ENCODE measurements at places on chromosomes 16 and 17. TPM values are rescaled to one million over a fixed set of nuclear protein-coding genes. Genes with fewer than 3 reads are reported as not detected.
A peak's percentile ranks its signal among the peaks of the same experiment; 100 is the strongest.

DNA sequence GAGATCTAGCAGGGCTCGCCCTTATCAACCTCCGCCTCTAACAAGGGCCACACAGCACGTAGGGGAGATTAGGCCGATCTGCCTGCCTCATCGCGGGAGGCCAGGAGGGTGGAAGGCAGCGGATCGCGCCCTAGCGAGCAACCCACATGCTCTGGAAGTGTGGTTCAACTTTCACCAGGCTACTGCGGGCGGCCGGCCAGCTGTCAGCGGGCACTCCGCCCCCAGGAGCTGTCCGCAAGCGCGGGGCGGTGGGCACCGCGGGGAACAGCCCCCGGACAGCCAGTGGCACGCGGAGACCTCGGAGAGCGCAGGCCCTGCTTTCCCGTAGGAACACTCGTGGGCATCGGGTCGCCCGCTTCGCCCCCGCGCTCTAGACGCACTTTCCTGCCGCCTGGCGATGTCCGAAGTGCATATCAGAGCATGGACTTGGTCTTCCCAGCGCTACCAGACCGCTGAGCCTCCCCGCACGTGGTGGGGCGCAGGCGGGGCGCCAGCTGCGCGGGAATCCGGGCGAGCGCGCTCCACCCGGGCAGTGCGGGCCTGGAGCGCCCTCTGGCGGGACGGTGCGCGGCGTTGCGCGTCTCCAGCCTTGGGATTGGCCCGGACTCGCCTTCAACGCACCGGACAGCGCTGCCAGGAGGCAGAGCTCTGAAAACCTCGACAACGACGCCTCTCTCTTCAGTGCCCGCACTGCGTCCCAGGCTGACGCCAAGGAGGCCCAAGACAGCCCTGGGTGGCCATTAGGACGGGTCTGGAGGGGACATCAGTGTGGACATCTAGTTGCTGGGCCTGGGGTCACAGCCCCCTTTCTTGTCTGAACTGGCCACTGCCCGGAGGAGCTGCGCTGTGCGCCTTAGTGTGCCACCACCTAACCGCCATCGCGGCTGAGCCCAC is 3.6 kb upstream of the ZNHIT3 start:
- peaks cover 22% of the 10 kb centered on the region for H3K36me3 ChIP-seq
- DNase-seq, result peak; percentile 91
- H3K27ac ChIP-seq, result no peak overlapping the region
- peaks cover 51% of the 10 kb centered on the region for H3K27me3 ChIP-seq
- H3K4me3 ChIP-seq, result peak overlapping the region; percentile 50

GRCh38 chr16:80804056-80804525 is 307 bp downstream of the CDYL2 start:
- peaks cover 9% of the 10 kb centered on the region for H3K36me3 ChIP-seq
- H3K27ac ChIP-seq, result no peak overlapping the region
- peak overlapping the region; percentile 92 for H3K4me3 ChIP-seq
- H3K4me1 ChIP-seq, result peaks cover 7% of the 10 kb centered on the region
- DNase-seq, result peak; percentile 44

DNA sequence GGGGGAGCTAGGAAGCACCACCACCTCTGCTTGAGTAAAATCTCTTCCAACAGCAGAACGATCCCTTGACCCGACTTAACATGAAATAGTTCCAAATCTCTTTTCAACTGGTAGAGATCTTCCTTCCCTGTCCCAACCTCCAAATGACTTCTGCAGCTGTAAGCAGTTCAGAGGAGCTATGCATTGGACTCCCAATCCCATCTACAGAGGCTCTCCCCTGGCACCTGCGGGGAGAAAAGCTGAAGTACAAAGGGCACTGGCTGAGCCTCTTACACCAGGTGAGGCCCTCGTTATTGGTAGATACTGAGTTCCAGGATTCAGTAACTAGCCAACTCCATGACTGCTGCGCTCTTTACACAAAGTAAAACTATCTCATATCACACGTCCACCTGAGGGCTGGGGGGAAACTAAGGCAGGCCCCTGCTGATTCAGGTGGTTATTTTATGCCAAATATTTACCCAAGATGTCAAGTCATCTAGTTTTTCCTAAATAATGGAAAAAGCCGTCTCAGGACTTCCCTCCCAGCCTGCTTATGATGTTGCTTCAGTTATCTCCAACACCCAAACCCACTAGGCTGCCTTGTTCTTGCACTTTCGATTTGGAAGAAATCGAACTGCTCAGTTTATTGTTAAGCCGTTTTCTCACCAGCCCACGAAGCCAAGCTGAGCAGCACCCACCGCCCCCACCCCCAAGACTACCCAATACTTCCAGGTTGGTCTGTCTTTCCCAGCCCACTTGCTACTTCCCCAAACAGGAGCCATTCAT is 3.2 kb downstream of the ACTG1 start:
- no peak for DNase-seq
- H3K27ac ChIP-seq, result peak overlapping the region; percentile 100
- peak overlapping the region; percentile 100 for H3K4me3 ChIP-seq
- peaks cover 84% of the 10 kb centered on the region for H3K36me3 ChIP-seq
- peaks cover 18% of the 10 kb centered on the region for H3K4me1 ChIP-seq
- H3K27me3 ChIP-seq, result no peaks in the 10 kb centered on the region

- DNase-seq, result no peak
- no peaks in the 10 kb centered on the region for H3K4me1 ChIP-seq
- H3K4me3 ChIP-seq, result no peak overlapping the region
- no peak overlapping the region for H3K27ac ChIP-seq
Observed at GRCh38 chr16:48912360-48912759, 302.4 kb upstream of the N4BP1 start.

DNA sequence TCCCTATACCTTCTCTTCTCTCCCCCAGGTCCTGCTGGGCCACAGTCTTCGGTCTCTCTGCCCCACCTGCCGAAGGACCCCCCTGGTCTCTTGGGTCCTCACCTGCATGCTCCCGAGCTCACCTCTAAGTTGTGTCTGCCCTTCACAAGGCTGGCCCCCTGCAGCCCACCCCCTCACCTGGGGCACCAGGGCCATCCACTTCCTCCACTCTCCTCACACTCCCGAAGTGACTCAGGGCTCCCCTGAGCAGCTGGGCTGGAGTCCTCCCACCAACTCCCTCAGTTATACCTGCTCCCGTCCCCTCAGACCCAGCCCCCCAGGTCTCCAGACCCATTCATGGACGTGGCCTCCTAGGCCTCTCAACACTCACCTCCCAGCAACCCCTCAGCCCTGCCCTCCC is 822.0 kb downstream of the KCNJ18 start:
- H3K36me3 ChIP-seq, result no peaks in the 10 kb centered on the region
- H3K27ac ChIP-seq, result no peak overlapping the region
- DNase-seq, result no peak
- no peaks in the 10 kb centered on the region for H3K27me3 ChIP-seq
- H3K4me1 ChIP-seq, result no peaks in the 10 kb centered on the region
- H3K4me3 ChIP-seq, result no peak overlapping the region

- peaks cover 13% of the 10 kb centered on the region for H3K36me3 ChIP-seq
- H3K27me3 ChIP-seq, result no peaks in the 10 kb centered on the region
- H3K4me3 ChIP-seq, result no peak overlapping the region
- H3K4me1 ChIP-seq, result peaks cover 29% of the 10 kb centered on the region
- no peak overlapping the region for H3K27ac ChIP-seq
Observed at GRCh38 chr17:57876866-57877237, 27.0 kb upstream of the MRPS23 start.

GRCh38 chr16:867421-868385 is 67.2 kb upstream of the GNG13 start:
- no peaks in the 10 kb centered on the region for H3K36me3 ChIP-seq
- H3K4me3 ChIP-seq, result no peak overlapping the region
- no peak overlapping the region for H3K27ac ChIP-seq

DNA sequence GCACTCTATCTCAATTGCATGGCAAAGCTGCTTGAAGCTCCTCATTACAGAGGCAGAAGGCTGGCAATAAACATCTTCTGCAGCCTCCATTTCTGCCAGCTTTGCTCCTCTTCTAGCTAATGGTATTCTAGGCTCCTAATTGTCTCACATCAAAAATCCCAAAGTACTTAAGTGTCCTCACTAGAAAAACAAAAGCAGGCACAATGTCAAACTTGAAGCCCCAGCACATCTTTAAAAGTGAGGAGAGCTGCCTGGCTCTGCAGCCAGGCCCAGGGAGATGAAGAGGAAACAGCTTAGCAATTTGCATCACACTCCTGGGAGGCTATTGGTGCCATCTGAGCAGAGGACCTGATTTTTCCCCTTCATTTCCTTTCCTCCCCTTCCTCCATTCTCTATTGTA is 197.1 kb downstream of the KCNJ2 start:
- H3K4me1 ChIP-seq, result no peaks in the 10 kb centered on the region
- H3K4me3 ChIP-seq, result no peak overlapping the region
- no peak for DNase-seq

- no peaks in the 10 kb centered on the region for H3K27me3 ChIP-seq
- no peak overlapping the region for H3K4me3 ChIP-seq
- no peak overlapping the region for H3K27ac ChIP-seq
- H3K36me3 ChIP-seq, result no peaks in the 10 kb centered on the region
- DNase-seq, result no peak
Observed at GRCh38 chr17:13346081-13346533, 255.6 kb downstream of the HS3ST3A1 start.

GRCh38 chr17:80940171-80941123 is 51.2 kb upstream of the CHMP6 start:
- DNase-seq, result no peak
- H3K27me3 ChIP-seq, result no peaks in the 10 kb centered on the region
- no peak overlapping the region for H3K27ac ChIP-seq
- H3K36me3 ChIP-seq, result peaks cover 4% of the 10 kb centered on the region

DNA sequence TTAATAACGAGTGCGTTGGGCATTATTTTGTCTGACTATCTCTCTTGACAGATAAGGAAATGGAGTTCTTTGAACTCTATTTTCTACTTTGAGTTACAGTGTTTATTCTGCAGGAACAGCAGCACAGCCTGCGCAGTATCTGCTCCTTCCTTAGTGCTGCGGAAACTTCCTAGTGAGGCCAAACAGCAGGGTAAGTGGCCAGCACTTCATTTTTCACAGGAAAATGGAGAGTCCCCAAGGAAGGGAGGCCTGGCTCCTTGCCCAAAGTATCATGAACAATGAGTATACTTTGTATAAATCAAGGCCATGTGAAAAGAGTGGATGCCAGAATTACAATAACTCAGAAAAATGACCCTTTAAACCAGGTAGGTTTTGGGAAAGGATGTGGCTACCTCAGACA is 140.6 kb downstream of the VPS53 start:
- no peaks in the 10 kb centered on the region for H3K4me1 ChIP-seq
- H3K36me3 ChIP-seq, result no peaks in the 10 kb centered on the region
- DNase-seq, result no peak
- H3K27ac ChIP-seq, result no peak overlapping the region

- no peak overlapping the region for H3K4me3 ChIP-seq
- peaks cover 35% of the 10 kb centered on the region for H3K27me3 ChIP-seq
- no peaks in the 10 kb centered on the region for H3K36me3 ChIP-seq
- no peak overlapping the region for H3K27ac ChIP-seq
- H3K4me1 ChIP-seq, result no peaks in the 10 kb centered on the region
- DNase-seq, result no peak
Observed at GRCh38 chr16:10282367-10282766, 100.1 kb upstream of the GRIN2A start.

- peak overlapping the region; percentile 69 for H3K27ac ChIP-seq
- H3K4me1 ChIP-seq, result peaks cover 9% of the 10 kb centered on the region
- H3K4me3 ChIP-seq, result peak overlapping the region; percentile 34
- peaks cover 76% of the 10 kb centered on the region for H3K27me3 ChIP-seq
- DNase-seq, result peak; percentile 70
Observed at GRCh38 chr17:51371732-51372151, 111.4 kb downstream of the UTP18 start.

- peak overlapping the region; percentile 35 for H3K27ac ChIP-seq
- DNase-seq, result no peak
- H3K4me3 ChIP-seq, result no peak overlapping the region
Observed at GRCh38 chr17:38896346-38896954, 26.6 kb downstream of the LASP1 start.

DNA sequence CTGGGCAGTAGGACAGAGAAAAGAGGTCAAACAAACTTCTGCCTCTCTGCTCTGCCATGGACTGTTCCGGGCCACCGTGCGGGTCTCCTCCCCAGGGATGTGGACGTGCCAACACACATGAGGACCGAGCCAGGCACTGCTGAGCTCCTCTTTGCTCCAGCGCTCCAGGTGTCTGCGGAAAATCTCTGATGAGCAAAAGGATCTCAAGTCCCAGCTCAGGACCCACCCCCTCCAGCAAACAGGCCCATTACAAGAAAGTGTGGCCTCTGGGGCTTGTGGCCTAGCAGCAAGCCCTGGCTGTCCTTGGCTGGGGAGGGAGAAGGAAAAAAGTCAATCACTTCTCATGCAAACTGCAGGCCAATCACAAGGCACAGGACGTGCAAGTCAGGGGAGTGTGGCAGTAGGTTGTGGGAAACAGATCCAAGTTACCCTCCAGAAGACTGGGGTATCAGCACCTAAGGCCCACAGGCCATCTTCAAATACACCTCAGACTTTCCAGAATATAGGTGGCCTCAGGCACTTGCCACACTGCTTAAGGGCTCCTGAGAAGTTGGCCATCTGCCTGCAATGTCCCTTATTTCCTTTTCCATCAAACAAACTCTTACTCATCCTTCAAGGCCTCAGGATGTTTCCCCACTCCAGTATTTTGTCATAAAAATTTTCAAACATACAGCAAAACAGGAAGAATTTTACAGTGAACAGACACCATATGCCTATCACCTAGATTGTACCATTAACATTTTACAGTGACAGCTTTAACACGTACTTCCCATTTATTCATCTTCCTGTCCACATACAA is 36.0 kb upstream of the SREBF1 start:
- no peaks in the 10 kb centered on the region for H3K4me1 ChIP-seq
- H3K4me3 ChIP-seq, result no peak overlapping the region
- DNase-seq, result no peak
- no peaks in the 10 kb centered on the region for H3K27me3 ChIP-seq
- no peaks in the 10 kb centered on the region for H3K36me3 ChIP-seq
- no peak overlapping the region for H3K27ac ChIP-seq

The SLC38A8 gene
- total RNA-seq, result not detected

The SEPTIN1 gene
- total RNA-seq, result 1.9 TPM

The FAM171A2 gene
- 2.0 TPM for total RNA-seq
